ENCODE measurements at places on chromosomes 3 and 15. TPM values are rescaled to one million over a fixed set of nuclear protein-coding genes. Genes with fewer than 3 reads are reported as not detected.
A peak's percentile ranks its signal among the peaks of the same experiment; 100 is the strongest.

STRIT1 gene
- not detected for total RNA-seq

PLSCR4 gene
- 43.5 TPM for total RNA-seq

C3orf49 gene
- total RNA-seq: not detected

SLC25A36 gene
- total RNA-seq: 54.0 TPM

RTP4 gene
- total RNA-seq: 0.83 TPM

ERC2 gene
- total RNA-seq: 0.42 TPM

ZNF502 gene
- total RNA-seq: 5.6 TPM

NOX5 gene
- 0.45 TPM for total RNA-seq

RPL14 gene
- total RNA-seq: 414 TPM

ATP13A5 gene
- total RNA-seq: not detected

CLDN1 gene
- 1.2 TPM for total RNA-seq

RNU6-1 gene
- total RNA-seq: not detected

RIOX2 gene
- 21.9 TPM for total RNA-seq

CSTA gene
- total RNA-seq: 1.4 TPM

GRCh38 chr3:140152851-140153639, 218.1 kb downstream of the CLSTN2 start:
- peak; percentile 89 for DNase-seq

GRCh38 chr3:156093964-156094363, 26.4 kb upstream of the KCNAB1 start:
- no peak for DNase-seq

DNA sequence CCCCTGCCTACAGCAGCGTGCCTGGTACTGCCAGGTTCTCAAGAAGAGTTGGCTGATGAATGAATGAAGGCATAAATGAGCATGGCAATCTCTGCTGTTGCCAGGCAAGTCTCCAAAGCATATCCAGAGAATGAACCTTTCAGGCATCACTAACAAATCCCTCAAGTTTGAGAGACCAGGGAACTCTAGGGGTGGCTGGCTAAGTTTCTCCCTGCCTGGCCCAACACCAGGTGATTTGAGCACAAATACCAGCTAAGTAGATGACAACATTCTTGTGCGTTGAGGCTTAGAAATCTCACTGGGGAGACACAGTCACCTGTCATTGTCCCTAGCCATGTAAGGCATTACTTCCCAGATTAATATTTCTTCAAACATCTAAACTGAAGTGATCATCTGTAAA, 81.4 kb upstream of the PTX3 start:
- DNase-seq: no peak

- DNase-seq: no peak
These were observed 79.9 kb downstream of the ISG20 start for GRCh38 chr15:88718731-88719130.

GRCh38 chr15:79008659-79009058, 63.8 kb upstream of the CTSH start:
- DNase-seq: no peak

GRCh38 chr3:106004137-106004681, 135.4 kb upstream of the CBLB start:
- DNase-seq: no peak

DNA sequence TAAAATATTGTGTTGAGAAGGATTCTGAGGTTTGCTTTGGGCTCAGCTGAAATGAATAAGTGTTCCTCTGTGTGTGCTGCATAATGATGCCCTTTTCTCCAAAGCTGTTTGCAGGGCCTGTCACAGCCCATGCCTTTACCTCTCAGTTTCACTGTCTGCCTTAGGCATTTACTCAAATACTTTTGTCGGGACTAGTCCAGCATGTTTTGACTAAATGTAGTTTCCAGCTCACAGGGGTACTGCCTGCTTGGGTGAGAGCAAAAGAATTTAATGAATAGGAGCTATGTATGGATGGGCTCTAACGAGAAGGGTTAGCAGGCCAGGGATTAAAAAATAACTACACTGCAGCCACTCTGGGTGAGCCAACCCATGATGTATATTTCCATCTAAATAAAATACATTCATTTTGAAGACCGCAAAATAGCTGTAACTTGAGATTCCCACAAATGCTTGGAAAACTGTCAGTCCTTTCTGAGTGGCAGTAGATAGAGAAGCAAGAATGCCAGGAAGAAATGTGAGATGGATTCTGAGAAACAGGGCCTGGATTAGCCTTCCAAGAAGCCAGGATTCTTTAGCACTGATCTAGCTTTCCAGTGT, 549.2 kb upstream of the TBL1XR1 start:
- no peak for DNase-seq

DNA sequence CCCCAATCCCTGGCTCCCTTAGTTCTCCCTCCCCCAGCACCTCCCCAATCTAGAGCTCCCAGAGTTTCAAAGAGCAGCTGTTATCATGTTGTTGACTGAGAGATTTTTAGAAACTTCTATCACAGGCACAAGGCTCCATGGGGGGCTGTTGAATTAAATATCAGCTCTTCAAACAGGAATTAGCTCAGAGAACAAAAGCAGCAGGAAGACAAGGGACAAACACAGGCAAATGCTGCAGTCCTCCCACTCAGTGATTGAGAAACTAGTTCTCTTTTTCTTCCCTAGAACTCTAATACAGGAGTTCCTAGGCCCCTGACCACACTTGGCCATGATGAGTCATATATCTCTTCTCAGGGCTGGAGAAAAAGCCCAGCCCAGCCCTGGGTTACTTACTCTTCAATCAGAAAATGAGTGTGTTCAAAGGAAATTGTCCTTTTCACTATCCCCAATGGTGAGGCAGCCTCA, 262.1 kb downstream of the IGSF11 start:
- no peak for DNase-seq

GRCh38 chr3:45545476-45545875, 49.1 kb upstream of the LIMD1 start:
- DNase-seq: no peak

GRCh38 chr3:184158404-184158803, 3.2 kb downstream of the DVL3 start:
- DNase-seq: no peak

DNA sequence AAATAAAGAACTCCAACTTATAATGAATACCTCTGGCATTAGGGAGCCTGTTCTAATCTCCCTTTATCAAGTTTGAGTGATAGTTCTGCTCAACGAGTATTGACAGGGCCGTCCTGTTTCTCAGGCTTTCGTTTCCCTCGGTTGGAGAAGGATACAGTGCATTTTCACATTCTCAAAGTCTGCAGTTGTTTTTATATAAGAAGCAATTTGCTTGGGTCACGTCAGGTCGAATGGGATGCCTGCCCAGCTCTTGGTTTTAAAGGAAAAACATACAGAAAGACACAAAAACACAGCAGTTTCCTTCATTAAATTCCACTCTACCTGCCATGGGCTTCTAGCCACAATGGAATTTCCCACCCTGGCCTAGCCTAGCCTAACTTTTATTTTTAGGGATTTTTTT, 366.3 kb downstream of the TIGIT start:
- DNase-seq: no peak

- DNase-seq: no peak
These were observed 63.2 kb downstream of the ASTE1 start for GRCh38 chr3:130963444-130963843.

- no peak for DNase-seq
These were observed 196.2 kb upstream of the MRPL3 start for GRCh38 chr3:131699001-131699400.

DNA sequence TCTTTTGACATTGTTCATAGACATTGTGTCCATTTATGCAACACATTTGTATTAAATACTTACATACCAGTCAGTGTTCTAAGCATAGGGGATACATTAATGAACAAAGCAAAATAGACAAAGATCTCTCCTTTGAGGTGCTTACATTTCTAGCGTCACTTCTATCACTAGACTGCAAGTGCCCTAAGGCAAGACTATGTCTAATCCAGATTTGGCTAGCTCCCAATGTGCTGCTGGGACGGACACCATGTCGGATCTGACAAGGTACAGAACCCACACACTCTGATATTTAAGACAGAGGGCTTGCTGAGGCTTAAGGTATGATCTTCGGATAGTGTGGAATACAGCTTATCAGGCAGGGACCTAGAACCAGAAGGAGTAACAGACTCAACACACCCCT, 41.4 kb downstream of the MYLK start:
- no peak for DNase-seq

- no peak for DNase-seq
These were observed 16.6 kb upstream of the IREB2 start for GRCh38 chr15:78421238-78421965.

- no peak for DNase-seq
These were observed 95.4 kb downstream of the TBC1D2B start for GRCh38 chr15:77982127-77982490.

- DNase-seq: no peak
These were observed 265.0 kb downstream of the OPA1 start for GRCh38 chr3:193857996-193858395.

- DNase-seq: no peak
These were observed 7.3 kb downstream of the ESYT3 start for GRCh38 chr3:138441742-138442141.

DNA sequence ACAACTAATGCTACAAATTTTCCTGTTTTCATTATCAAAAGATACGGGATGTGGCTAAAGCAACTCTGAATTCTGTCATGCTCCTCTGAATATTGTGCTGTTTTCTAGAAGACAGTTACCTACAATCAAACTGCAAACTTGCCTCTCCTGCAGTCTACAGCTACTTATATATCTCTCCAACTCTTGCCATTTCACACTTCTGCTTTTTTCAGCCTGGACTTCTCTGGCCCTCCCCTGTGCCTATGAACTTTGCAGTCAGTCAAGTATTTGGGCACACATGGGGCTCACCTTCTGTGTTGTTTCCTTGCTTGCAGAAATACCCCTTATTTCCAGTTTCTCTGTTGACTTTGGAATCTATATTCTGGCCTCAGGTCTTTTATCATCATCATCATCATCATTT, 575.6 kb downstream of the GRM7 start:
- DNase-seq: no peak

- DNase-seq: no peak
These were observed 610.0 kb upstream of the ZNF385D start for GRCh38 chr3:22360970-22361369.

- no peak for DNase-seq
These were observed 680.7 kb upstream of the LMCD1 start for GRCh38 chr3:7820969-7821368.

- no peak for DNase-seq
These were observed 393.7 kb upstream of the RGMA start for GRCh38 chr15:93482731-93483130.

DNA sequence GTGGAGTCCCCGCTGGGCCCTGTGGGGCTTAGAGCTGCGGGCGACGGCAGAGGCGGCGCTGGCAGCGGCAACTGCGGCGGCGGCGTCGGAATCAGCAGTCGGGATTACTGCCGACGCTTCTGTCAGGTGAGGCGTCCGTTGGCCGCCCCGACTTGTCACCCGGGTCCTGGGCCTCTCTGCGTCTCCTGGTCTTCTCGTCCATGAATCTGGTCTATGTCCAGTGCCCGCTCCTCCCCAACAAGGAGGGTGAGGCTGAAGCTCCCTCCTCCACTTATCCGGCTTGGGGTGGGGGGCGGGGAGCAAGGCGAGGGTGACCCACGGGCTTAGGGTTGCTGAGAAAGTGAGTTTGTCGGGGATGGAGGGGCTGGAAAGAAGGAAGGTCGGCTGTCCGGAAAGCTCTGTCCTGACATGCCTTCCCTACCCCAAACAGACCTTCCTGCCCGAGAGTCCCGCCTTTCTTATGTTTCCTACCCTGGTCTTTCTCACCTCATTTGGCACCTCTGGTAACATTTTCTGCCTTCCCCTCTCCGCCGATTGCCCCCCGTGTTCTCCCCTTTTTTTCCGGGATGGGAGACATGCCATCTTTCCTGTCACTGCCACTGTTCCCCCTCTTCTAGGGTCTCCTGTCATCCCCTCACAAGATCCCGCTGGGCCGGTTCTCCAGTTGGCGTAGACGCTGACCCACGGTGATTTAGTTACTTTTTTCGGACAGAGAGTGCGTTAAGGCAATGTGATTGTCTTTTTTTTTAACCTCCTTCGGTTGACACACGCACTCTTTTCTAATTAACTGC, 520 bp downstream of the ZNF654 start:
- peak; percentile 91 for DNase-seq

DNA sequence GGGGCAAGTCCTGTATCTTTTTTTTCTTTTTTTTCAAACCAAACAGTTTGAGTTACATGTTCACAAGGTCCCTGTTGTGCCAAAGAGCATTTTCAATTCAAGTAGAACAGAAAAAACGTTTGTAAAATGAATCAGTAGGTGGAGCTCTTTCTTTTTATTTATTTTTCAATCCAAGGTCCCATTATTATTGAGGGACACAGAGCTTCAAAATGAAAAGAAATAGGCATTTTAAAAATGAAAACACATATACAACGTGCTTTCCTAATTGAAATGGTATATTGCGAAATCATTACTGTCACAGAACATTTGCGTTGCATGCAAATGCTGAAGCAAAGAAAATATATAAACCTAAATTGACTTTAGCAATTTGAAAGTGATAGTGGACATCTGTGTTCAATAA, 711.0 kb downstream of the MECOM start:
- DNase-seq: no peak

- no peak for DNase-seq
These were observed 280.7 kb downstream of the NFKBIZ start for GRCh38 chr3:102129760-102130608.

DNA sequence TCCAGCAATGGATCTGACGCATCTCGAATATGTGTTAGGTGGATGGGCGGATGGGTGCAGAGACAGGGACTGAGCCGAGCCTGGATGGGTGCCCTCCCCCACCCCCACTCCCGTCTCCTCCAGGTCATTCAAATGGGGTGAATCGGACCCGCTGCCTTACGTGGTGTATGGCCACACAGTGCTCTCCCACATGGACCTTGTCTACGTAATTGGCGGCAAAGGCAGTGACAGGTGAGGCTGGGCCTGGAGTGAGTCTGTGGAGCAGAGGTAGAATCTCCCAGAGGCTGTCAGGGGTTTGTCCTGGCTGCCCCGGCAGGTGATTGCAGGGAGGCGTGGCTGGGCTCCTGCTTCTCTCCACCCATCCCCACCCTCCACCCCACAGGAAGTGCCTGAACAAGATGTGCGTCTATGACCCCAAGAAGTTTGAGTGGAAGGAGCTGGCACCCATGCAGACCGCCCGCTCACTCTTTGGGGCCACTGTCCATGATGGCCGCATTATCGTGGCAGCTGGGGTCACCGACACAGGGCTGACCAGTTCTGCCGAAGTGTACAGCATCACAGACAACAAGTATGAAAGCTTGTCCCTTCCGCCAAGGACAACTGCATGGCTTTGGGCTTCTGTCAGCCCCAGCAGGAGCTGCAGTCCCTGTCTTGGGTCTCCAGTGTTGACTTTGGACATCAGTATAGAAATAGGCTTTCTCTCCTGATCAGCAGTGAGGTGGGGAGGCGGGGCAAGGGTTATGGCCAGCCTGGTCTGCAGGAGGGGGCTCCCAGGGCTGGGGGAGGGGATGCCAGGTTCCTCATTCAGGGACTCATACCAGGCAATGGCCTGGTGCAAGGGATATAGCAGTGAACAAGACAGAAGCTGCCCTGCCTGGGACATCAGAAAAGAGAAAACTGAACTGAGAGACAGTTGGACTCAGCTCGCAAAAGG, 3.4 kb downstream of the KLHL40 start:
- no peak for DNase-seq

- no peak for DNase-seq
These were observed 140.6 kb downstream of the RBPMS2 start for GRCh38 chr15:64634576-64635498.
